ENCODE measurements at places on chromosomes 16 and 17.

- DNase-seq = no peak
These were observed 11.2 kb downstream of the ABAT start for GRCh38 chr16:8685617-8686016.

- peak; percentile 98 for DNase-seq
These were observed 16.5 kb downstream of the CRISPLD2 start for GRCh38 chr16:84836234-84836647.

DNA sequence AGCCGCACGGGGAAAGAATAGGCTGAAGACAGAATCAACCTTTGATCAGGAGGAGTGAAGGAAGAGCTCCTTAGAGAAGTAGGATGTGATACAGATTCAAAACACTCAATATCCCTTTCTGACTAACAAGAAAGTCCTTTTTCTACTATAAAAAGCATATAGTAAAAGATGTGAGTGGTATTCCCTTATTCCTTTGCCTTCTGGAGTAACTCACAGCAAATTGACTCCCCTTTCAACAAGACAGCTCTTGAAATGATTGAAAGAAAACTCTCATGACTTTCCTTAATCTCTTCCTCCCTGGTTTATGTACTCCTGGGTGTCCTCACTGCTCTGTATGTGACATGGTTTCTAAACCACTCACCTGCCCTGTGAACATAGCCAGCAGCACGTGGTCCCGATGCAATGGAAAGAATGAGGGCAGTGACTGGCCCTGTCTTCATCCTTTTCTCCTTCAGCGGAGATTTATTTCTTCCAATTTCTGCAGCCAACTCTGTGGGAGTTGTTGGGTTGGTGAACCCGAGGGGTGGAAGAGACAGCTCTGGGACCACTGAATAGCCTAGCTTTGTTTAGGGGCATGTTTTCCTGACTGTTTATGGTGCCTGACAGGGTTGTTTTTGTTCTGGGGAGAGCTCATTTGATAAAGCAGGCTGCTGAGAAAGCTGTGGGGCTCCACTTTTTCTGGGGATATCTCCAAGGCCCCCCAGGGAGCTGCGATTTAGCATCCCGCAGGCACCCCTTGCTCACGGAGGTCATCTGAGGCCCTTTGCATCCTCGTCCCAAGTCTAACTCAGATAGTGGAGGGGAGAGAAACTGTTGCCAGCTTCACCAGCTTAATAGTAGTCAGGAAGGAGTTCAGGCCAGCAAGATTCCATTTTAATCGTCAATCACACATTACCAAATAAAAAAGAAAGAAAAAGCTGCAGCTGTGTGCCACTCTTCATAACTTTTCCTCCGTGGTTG, 46.7 kb downstream of the MAP2K6 start:
- no peak for DNase-seq

DNA sequence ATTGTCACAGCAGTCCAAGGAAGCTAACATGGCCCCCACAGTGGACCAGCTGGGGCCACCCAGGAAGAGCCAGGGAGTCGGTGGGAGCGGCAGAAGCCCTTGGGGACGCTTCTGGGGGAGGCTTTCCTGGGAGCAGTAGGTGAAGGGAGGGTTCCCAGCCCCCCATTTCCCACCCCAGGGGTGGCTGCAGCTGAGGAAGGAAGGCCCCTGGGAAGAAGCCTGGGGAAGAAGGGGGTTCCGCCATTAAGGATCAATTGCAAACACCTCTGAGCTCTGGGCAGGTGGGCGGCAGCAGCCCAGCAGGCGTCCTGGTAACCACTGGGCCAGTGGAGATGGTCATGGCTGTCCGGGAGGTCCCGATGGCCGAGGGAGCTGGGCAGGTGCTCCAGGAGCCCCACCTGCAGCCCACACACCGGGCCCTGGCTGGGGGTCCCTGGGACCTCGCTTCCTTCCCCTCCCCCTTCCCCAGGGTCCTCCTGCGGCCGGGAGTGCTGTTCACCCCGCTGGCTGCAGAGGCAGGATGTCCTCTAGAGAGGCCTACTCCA, 592 bp upstream of the PERCC1 start:
- no peak for DNase-seq

DNA sequence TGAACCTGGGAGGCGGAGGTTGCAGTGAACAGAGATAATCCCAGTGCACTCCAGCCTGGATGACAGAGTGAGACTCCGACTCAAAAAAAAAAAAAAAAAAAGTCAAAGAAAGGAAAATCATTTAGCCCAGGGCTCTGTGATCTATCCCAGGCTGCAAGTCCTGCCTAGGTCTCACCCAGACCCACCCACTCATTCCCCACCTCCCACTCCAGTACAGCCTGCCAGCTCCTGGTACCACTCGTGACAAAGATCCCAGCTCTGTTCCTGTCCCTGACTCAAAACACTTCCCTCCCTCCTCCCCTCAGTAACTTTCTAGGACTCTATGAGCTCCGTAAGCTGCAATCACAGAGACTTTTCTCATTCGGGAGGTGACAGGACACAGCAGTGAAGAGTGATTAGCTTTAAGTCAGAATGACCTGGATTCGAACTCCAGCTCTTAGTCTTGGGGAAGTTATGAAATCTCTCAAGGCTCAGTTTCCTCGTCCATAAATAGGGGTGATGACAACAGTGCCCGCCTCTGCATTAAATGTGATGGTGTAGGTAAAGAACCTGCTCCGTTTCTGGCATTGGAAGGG, 28.0 kb upstream of the MRPS23 start:
- DNase-seq = no peak

- DNase-seq = no peak
These were observed 1.6 kb downstream of the NDUFB10 start for GRCh38 chr16:1960665-1961630.

GRCh38 chr17:17313350-17313991, 10.3 kb downstream of the NT5M start:
- peak; percentile 35 for DNase-seq

GRCh38 chr17:30290077-30290476, 1.7 kb downstream of the BLMH start:
- no peak for DNase-seq

- no peak for DNase-seq
These were observed 31.1 kb upstream of the CCR7 start for GRCh38 chr17:40596261-40596919.

DNA sequence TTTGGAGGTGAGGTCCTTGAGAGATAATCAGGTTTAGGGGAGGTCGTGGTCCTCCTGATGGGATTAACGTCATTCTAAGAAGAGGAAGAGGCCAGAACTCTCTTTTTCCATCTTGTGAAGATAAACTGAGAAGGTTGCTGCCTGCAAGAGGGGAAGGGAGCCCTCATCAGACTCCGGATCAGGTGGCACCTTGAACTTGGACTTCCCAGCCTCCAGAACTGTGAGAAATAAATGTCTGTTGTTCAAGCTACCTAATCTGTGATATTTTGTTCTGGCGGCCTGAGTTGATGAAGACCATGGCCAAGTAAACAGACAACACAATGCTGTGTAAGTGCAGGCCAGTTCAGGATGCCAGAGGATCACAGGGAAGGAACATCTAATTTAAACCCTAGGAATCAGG, 10.9 kb upstream of the PRKCB start:
- no peak for DNase-seq

DNA sequence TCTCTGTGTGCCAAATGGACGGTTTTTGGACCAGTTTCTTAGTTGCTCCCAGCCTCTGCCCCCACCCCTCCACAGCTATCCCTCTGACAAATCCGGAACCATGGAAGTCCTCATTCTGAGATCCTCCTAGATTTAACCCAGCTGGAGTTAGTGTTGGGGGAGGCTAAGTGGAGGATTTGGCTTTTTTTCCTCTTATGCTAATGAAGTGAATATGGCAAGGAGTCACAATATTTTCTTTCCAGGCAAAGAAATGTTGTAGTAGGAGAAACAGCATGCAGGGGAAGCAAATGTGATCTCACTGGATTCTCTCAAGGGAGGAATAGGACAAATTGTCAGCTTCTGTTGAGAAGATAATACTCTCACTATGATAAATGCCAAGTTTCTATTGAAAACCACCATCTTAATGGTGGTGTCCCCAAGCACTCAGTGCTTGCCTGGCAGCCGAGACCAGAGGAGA, 159.5 kb downstream of the MSI2 start:
- DNase-seq = no peak

GRCh38 chr17:57740235-57740528, 4.9 kb downstream of the CCDC182 start:
- DNase-seq = no peak

GRCh38 chr17:9313346-9313745, 262.3 kb downstream of the STX8 start:
- no peak for DNase-seq

GRCh38 chr17:63772801-63773271, 561 bp downstream of the CCDC47 start:
- peak; percentile 17 for DNase-seq

DNA sequence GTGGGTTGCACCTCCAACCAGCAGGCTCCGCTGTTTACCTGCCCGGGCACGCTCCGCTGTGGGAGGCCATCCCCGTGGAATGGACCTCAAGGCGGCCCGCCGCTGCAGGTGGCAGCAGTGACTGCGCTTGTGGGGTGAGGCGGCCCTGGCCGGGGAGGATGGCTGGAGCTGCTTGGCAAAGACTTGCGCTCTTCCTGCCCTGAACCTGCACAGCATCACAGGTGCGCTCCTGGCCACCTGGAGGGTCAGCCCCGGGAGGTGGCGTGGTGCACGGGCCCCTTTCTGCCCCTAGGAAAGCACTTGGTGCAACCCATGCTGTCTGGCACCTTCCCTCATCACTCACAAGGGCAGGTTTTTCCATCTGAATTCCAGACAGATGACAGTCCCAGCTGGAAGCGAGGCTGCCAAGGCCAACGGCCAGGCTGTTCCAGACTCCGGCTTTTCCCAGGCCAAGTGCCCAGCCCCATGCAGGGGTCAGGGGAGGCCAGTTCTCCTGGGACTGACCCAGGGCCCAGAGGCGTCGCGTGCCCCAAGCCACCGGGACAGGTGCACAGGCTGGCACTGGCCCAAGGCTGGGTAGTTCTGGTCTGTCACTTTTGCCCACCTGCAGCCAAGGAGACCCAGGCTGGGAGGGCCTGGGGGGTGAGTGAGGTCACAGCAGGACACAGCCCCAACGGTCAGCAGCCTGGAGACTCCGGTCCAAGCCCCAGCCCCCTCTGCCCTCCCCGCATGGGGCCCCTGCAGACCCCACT, 13.3 kb downstream of the UTS2R start:
- DNase-seq = peak; percentile 66

GRCh38 chr16:18932243-18932987, 6.2 kb upstream of the SMG1 start:
- DNase-seq = peak; percentile 68

GRCh38 chr16:89140981-89141883, 30.3 kb upstream of the CDH15 start:
- no peak for DNase-seq

- DNase-seq = no peak
These were observed 3.2 kb downstream of the PAM16 start for GRCh38 chr16:4347765-4348509.

DNA sequence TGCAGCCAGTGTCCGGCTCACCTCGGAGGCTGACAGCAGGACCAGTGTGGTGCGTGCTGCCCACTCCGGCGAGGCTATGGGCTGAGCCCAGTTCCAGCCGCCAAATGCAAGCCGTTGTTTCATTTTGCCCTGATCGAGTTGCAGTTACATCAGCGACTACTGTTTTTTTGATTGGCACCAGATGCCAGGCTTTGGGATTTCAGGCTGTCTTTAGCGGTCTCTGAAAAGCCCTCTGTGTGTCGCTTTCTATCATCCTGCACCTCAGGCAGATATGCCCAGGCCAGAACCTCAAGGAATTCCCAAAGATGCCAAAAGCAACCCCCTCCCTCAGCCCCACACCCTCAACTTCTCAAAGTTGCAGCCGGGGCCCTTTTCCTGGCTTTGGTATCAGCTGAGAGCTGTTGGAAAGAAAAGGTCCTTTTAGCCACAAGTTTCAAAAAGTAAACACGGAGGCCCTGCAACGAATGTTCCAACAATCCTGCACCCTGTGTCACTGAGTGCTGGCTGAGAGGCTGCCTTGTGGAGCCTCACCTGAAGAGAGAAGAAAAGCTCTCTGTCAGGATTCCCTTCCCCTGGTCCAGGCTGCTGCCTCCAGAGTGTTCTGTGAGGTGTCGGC, 58.9 kb downstream of the WWP2 start:
- peak; percentile 82 for DNase-seq

- no peak for DNase-seq
These were observed 40.4 kb downstream of the CFDP1 start for GRCh38 chr16:75392906-75393305.

GRCh38 chr17:50584749-50585148, 24.2 kb downstream of the CACNA1G start:
- no peak for DNase-seq

DNA sequence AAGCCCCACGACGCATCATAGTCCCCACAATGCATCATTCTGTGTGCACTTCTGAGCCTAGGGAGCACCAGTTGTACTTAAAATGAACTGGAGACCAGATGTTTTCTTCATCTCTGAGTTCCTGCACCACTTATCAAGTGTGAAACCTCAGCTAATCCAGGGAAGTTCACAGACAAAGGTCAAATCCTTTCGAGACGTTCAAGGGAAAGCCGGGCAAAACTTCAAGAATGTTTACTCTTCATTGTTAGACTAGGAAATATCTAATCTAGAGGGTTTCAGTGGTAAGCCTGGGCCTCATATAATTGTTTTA, 4.6 kb upstream of the PMP22 start:
- no peak for DNase-seq

GRCh38 chr17:28381141-28381825, 9.8 kb downstream of the SARM1 start:
- DNase-seq = no peak

Measured in AG08395 (cell line).